ENCODE measurements at places on chromosomes 5 and 9.

- DNase-seq = no peak
These were observed 49.8 kb downstream of the EBF1 start for GRCh38 chr5:159049844-159050315.

DNA sequence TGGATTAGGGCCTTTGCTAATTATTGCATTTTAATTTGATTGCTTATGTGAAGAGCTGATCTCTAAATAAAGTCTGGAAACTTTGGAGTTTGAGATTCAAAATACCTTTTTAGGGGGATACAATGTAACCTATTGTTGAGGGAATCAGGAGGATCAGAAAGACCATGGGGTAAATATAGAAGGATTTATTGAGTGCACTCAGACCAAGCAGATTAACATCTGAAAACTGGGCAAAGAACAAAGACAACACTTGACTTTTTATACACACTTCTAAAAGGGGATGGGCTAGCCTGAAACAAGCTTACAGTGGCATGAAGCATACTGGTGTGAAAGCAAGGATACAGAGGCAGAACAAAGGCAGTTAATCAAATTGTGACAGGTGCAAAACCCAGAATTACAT, 174.3 kb downstream of the MRPS30 start:
- DNase-seq = no peak

DNA sequence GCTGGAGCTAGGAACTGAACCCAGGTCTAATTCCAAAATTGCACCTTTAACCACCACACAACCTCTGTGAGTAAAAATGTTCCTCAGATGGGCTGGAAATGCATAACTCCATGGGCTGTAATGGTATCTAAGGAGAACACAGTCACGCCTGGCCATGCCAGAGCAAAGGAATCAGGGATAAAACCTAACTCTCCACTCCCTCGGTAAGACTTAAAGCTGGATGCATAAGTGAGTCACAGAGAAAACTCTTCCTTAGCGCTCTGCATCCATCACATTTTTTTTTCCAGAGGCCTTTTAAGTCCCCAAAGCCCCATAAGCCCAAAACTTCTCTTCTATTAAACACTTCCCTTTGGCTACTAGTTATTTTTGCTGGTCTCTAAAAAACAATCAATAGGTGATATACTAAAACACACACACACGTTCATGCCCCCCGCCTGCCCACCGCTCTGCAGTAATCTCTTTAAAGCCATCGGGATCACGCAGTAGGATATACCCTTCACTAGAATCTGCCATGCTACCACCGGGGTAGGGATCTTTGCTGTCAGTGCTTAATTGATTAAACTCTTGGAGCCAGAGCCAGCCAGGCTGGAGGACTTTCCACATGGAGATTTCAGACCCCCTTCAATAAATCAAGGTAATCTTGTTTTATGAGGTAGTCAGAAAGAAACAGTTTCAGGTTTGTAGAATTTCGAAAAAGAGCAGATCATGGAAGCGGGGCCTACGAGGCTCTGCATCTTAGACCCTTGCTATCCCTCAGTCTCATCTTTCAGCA, 212.9 kb downstream of the MAPKAP1 start:
- no peak for DNase-seq

GRCh38 chr9:82938426-82939218, 124.3 kb downstream of the RASEF start:
- DNase-seq = no peak

- DNase-seq = no peak
These were observed 2.7 kb downstream of the EEIG1 start for GRCh38 chr9:127977884-127978647.

DNA sequence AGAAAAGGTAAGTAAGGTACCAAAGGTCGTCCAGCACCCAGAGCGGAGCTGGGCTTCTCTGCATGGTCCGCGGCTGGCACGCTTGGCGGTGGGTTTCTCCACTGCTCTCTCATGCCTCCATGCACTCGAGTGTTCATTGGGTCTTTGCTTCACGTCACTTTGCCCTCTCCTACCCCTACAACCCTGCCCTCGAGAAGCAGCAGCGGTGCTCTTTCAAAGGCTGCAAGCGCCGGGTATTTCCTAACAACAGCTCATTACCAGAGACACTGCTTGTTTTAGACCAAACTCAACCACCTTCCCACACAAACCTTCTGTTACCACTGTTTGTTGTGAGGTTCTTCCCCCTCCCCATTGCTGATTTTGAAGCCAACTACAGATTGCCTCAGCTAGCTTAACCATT, 21.5 kb upstream of the ZBTB34 start:
- no peak for DNase-seq

All from stimulated activated CD8-positive, alpha-beta memory T cell treated with anti-CD3 and anti-CD28 coated beads, Interleukin-7, amount 100 ng/mL, for 1 hour (primary cell).